Activated naive CD8-positive, alpha-beta T cell treated with anti-CD3 and anti-CD28 coated beads for 36 hours (primary cell): ENCODE measurements at places on chromosomes 6 and 20.
A peak's percentile ranks its signal among the peaks of the same experiment; 100 is the strongest.

GRCh38 chr6:108403236-108403635 lies 108.4 kb downstream of the AFG1L start:
- H3K36me3 ChIP-seq = peaks cover 18% of the 10 kb centered on the region
- no peak overlapping the region for H3K27ac ChIP-seq
- H3K4me1 ChIP-seq = no peaks in the 10 kb centered on the region
- no peaks in the 10 kb centered on the region for H3K27me3 ChIP-seq
- no peak overlapping the region for H3K4me3 ChIP-seq
- no peak for DNase-seq

DNA sequence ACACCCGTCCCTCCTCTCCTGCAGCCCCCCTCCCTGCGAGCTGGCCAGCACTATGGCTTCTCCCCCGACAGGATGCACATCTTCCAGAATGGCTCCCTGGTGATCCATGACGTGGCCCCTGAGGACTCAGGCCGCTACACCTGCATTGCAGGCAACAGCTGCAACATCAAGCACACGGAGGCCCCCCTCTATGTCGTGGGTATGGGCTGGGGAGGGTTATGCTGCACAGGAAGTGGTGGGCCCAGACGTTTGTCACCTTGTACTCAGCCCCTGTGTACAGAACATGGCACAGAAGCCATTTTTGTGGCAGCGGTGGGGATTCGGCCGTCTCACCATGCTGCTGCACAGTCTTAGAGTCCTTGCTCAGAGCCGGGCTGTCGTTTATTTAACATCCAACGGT lies 29.0 kb upstream of the SRF start:
- H3K36me3 ChIP-seq = no peaks in the 10 kb centered on the region
- peaks cover 16% of the 10 kb centered on the region for H3K4me1 ChIP-seq
- H3K27ac ChIP-seq = peak overlapping the region; percentile 93
- H3K27me3 ChIP-seq = no peaks in the 10 kb centered on the region
- DNase-seq = peak; percentile 23
- peak overlapping the region; percentile 67 for H3K4me3 ChIP-seq

DNA sequence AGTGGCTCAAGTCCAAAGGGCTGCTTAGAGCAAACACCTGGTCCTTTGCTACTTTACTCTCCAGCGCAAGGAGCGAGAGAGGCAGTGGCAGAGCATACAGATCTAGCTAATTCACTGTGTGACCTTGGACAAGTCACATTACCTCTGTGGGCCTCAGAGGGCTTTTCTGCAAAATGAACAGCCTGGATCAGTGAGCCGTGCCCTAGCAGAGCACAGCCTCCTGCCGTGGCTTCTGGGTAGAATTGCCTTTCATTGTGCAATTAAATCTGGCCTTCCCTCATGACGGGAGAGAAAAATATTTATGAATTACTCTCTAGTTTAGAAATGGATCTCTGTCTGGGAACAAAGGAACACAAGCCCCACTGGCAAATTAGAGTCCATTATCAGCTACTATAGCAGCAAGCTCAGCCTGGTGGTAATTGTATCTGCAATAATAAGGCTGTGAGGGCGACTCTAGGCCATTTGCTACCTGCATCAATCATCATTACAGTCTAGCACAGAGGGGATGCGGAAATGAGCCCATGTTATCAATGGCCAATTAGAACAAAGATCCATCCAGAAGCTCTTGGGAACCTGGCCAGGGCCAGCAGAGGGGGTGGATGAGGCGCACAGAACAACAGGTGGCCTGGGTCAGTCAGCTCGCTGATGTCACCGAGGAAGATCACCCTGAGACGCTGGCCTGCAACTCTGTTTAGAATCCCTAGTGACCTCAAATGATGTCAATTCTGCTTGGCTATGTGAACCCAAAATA lies 114.2 kb upstream of the LY86 start:
- H3K27ac ChIP-seq = no peak overlapping the region
- H3K4me1 ChIP-seq = no peaks in the 10 kb centered on the region
- H3K36me3 ChIP-seq = peaks cover 4% of the 10 kb centered on the region
- H3K27me3 ChIP-seq = peaks cover 4% of the 10 kb centered on the region
- H3K4me3 ChIP-seq = no peak overlapping the region

- no peak for DNase-seq
- H3K36me3 ChIP-seq = no peaks in the 10 kb centered on the region
- H3K4me3 ChIP-seq = no peak overlapping the region
- H3K4me1 ChIP-seq = peaks cover 19% of the 10 kb centered on the region
Measured at GRCh38 chr6:129872586-129872985, 11.5 kb upstream of the TMEM244 start.

GRCh38 chr6:34585512-34586061 lies 29.5 kb upstream of the SPDEF start:
- peaks cover 2% of the 10 kb centered on the region for H3K36me3 ChIP-seq
- H3K27ac ChIP-seq = no peak overlapping the region
- no peak for DNase-seq
- no peak overlapping the region for H3K4me3 ChIP-seq
- H3K4me1 ChIP-seq = peaks cover 2% of the 10 kb centered on the region
- H3K27me3 ChIP-seq = no peaks in the 10 kb centered on the region

DNA sequence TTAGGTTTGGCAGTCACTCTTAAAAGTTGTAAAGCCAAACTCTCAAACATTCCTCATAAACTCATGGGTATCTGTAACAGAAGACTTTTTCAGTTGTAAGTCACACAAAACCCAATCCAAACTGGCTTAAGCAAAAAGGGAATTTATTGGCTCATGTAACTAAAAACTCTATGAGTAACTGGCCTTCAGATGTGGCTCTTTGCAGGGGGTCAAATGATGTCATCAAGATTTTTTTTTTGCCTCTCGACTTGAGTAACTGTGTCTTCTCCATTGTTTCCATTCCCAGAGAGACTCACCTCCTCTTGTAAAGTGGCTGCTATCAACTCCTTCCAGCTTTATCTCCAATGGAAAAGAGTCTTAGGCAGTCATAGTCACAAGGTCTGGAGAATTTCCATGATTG lies 645.0 kb downstream of the DHX35 start:
- H3K4me1 ChIP-seq = no peaks in the 10 kb centered on the region
- peaks cover 4% of the 10 kb centered on the region for H3K27me3 ChIP-seq
- H3K36me3 ChIP-seq = no peaks in the 10 kb centered on the region
- DNase-seq = no peak
- no peak overlapping the region for H3K27ac ChIP-seq

- no peak for DNase-seq
- H3K4me3 ChIP-seq = peak overlapping the region; percentile 55
- no peaks in the 10 kb centered on the region for H3K36me3 ChIP-seq
- H3K4me1 ChIP-seq = peaks cover 50% of the 10 kb centered on the region
Measured at GRCh38 chr6:144335914-144336313, 50.8 kb downstream of the UTRN start.
